ENCODE measurements at places on chromosomes 3 and 15.
A peak's percentile ranks its signal among the peaks of the same experiment; 100 is the strongest.

DNA sequence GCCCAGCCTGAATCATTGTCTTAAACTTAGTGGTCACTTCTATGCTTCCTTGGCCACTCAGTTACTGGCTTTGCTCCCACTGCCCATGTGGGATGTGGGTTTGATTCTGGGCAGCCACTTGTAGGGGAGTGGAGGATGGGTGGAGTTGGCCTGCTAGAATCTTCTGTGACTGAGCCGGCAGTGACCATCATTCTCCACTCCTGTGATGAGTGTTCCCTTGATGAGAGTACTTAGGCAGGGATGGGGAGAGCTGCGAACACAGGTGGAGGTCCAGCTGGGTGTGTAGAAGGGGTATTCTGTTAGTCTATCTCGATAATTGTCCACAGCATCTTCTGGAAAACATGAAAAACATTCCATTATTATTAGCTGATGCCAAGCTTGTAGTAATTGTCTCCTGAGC is 8.0 kb downstream of the TM6SF1 start:
- no peak for DNase-seq

DNA sequence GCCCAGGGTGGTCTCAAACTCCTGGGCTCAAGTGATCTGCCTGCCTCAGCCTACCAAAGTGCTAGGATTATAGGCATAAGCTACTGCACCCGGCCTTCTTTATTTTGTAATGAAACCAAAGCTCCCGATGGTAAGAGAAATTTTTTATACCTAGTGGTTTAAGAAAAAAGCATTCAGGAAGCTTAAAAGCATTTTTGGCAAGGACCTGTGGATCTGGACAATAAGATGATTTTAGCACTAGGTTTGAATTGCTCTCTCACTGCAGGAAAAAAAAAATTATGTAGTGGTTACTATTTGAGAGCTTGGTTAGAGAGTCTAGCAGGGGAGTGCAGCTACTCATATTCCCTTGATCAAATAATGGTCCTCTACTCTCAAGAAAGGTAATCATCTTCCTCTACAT is 64.9 kb upstream of the PIK3R4 start:
- DNase-seq = no peak

- no peak for DNase-seq
Observed at GRCh38 chr3:180265551-180265950, 228.8 kb upstream of the PEX5L start.

- no peak for DNase-seq
Observed at GRCh38 chr3:150215616-150216015, 192.5 kb upstream of the TSC22D2 start.

DNA sequence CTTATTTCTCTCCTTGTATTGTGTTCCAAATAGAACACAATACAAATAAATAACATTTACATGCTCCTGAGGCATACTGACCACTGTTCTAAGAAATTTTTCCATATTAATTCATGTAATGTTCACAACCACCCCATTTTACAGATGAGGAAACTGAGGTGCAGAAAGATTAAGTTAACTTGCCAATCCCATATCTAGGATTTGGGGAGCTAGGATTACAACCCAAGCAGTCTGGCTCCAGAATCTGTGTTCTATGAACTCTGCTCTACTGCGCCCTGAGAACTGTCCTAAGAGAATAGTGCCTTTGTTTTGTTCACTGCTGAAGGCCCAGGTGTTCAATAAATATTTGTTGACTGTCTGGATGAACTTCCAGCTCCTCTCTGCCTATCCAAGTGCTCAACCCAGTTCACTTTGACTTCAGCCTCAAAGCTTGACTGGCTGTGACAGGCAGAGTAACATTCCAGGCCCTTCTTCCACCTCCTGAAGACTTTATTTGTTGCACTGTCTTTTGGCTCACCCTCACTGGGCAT is 3.1 kb downstream of the NEK10 start:
- no peak for DNase-seq

DNA sequence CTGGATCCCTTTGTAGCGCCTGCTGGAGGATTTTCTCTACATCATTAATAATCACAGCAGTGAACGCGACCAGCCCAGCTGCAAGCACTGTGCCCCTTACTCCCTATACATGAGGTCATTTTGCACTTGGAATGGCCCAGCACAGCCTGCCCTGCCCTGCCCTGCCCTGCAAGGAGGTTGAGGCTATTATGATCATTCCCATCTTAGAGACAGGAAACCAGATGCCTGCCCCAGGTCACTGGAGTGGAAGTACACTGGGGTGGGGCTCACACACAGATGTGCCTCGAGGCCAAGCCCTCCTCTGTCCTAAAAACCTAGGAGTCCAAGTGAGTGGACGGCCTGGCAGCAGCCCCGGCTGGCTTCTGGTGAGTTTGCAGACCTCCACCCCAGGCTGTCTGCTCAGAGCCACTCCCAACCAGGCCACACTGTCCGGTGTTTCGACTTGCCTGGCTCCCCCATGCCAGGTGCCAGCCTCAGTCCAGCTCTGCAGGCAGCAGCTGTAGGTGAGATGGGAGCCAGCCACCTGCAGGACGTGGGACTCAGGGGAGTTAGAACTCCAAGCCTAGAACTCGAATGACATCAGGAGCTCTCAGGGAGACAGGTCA is 30.4 kb upstream of the SEC61A1 start:
- DNase-seq = no peak

DNA sequence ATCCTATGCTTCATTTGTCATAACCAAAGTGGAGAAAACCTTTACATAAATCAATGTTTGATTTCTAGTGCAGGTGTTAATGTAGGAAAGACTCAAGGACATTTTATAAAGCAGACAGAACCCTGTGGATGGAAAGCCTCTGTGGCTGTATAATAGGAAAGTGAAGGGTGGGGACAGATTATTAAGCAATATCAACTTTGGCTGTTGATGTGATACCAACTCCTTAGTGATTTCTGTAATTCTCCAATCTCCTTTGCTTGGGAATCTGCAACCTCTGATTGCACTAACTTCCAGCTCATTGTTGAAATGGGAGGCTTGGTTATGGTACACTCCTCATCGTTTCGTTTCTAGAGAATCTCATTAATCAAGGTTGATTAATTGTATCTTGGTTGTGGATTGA is 29.3 kb upstream of the ADGRG7 start:
- no peak for DNase-seq

DNA sequence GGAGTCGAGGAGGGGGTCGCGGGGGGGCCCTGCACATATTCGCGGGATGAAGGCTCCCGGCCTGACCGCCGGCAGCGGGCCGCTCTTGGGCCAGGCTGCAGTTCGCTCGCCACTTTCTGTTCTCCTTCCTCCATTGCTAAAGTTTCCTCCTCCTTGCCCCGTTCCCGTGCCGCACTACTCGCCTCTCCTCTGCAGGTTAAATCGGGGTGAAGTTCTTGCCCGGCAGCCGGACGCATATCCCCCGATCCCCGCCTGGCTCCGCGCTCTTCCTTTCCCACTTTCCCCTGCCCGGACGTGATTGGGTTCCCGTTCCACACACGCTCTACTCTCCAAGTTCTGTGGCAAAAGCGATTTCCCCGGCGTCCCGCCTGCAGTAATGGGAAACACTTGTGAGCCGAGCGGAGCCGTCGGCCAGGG is 556 bp downstream of the CRYBG3 start:
- peak; percentile 72 for DNase-seq

DNA sequence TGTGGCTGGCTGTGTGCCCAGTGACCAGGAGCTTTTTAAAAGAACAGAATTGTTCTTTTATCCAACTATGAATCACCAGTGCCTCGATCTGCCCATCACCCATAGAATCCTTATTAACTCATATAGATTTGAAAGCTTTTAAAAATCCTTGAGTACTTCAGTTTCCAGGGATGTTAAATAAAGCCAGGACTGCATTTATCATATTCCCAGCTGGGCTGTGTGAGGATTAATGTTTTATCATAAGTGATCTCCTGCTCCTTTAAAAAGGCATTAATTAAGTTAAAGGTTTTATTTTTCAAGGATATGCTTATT is 234.0 kb downstream of the MYRIP start:
- peak; percentile 17 for DNase-seq

DNA sequence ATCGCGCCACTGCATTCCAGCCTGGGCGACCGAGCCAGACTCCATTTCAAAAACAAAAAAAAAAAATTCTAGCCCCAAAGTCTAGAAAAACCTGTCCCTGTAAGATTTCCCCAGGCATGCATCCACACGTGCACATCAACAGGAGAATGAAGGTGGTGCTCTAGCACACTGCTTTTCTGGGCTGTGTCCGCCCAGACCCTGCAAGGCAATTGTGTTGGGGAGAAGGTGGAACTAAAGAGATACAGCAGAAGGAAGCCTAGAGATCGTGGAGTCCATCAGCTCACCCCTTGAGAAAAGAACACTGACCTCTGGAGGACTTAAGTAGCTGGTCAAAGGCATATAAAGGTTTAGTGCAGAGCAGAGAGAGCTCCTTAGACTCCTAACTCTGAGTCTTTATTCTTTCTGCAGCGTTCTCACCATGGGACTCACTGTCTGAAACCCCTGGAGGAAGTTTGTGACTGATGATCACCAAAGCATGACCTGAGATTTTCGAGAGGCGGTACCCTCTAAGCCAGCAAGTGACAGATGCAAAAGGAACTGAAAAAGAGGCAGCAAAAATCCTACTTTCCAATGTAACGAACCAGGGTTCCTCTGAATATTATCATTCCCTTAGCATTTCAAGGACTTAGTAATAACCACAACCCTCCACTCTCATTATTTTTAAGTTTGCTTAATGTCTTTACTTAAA is 179.8 kb downstream of the MEX3B start:
- DNase-seq = no peak

DNA sequence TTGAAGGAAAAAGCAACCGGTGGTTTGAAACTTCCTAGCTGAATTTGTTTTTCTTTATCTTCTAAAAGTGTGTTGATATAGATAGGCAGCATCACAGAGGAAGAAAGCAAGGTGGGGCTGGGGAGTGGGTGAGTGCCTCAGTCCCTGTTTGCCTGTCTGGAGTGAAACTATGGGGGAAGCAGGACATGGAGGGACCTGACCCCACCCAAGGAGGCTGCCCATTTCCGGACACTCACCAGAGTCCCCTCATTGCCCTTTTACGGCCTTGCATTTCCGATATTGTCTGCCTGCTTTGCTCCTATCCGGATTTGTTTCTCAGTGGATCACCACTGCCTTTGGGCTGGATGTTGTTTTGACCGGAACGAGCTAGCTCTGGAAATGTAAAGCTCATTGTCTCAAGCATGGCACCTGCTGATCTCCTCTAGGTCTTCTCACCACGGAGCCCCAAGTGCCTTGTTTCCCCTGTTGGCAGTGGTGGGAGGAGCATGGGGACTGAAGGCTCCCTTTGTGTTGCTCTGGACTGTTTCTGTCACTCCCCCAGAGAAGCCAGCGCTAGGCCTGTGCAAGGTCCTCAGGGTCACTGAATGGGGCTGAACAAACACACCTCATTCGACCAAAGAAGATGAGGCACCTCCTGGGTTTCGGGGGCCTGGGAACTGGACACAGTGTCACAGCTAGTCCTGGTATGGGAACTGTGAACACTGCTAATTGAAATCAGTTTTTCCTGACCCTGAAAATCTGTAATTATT is 7.0 kb downstream of the CLDN11 start:
- no peak for DNase-seq

- DNase-seq = no peak
Observed at GRCh38 chr3:78048698-78049097, 1008.8 kb downstream of the ROBO2 start.

DNA sequence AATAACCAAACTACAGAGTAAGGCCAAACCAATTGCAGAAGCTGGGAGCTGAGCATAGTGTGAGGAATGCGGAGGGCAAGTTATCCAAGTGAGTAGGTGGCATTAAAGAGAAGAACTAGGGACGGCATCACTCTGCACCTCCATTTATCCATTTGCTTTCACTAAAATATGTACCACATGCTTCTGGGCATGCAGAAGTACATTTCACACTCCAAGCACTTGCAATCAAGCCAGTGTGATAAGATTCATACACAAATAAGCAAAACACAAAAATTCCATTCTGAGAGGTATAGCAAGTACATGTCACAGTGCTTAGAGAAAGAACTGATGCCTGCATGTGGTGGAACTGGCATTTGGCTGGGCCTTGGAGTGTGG is 81.1 kb downstream of the CCNL1 start:
- DNase-seq = no peak

DNA sequence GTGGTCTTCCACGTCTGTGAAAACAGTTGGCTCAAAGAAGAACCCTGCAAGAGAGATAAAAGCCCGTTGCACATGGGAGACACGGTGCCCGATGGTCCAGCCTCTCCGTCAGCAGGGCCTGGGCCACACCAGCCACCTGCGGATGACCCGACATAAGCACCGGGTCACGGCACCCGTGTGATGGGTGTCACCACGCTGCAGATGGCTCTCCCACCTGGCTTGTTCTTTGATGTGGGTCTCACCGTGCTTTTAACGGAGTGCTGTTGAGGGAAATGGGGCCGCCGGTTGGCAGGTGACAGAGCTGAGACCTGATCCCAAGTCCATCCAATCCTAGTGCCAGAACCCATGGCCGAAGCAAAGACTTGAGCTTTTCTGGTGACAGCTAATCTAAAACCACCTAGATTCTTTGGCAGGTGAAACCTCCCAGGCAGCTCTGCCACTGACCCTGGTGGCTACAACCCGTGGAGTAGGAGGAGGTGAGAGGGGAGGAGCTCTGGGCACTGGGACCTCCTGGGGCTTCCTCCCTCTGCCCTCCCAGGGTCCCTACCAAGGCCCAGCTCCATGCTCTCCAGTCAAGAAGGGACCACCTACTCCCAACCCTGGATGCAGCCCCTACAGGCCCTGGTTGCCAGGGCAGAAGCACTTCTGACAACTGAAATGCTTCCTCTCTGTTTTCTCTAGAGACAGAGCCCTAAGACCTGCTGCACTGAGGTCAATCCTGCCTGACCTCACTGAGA is 23.4 kb upstream of the SLC41A3 start:
- DNase-seq = no peak

DNA sequence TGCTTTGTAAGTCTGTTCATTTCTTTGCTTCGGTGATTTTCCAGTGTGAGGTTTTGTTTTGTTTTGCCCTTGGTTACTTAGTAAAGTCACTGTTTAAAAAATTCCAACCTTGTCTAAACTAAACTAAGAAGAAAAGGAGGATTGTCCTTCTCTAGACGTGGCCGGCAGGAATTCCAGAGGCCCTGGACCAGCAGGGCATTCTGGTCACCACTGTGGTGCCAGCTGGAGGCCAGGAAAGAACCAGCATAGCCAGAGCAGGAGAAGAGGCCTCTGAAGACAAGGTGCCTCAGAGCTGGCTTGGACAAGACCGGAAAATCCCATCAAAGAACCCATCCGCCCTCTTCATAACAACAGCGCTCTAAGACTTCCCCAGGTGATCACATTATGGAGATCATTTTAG is 8.2 kb downstream of the PLOD2 start:
- DNase-seq = no peak

DNA sequence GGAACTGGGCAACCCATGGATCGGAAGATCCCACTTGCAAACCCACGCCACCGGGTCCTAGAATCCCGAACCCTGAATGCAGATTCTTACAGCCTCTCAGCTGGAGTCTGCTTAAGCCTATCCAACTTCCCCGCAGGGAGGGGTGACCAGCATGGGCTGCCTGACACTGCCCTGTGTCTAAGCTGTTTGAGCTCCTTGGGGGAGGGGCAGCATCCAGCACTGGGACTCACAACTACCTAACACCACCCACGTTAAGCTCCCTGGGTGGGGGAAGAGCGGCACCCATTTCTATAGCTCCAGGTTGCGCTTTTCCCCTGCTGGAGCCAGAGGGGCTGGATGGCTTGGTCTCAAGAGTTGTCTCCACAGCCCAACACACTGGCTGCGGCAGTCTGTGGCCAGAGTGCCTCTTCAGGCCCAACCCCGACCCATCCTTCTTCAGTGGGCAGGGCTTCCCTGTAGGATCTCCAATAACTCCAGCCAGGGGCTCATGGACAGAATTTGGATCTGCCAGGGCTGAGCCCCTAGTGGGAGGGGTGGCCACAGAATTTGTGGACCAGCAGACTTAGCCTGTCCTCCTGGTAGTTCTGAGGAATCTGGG is 649.2 kb downstream of the TUSC7 start:
- no peak for DNase-seq
